Bronchus fibroblast of lung (primary cell): ENCODE measurements at places on chromosomes 1 and 21. TPM values are rescaled to one million over a fixed set of nuclear protein-coding genes. Genes with fewer than 3 reads are reported as not detected.

Gene PGLYRP3
- not detected in 2 replicates for total RNA-seq

Gene SV2A
- 27.5 and 29.9 TPM in 2 replicates for total RNA-seq

Gene SMPDL3B
- not detected in 2 replicates for total RNA-seq

Gene POGK
- 14.0 and 17.3 TPM in 2 replicates for total RNA-seq

Gene OLIG2
- total RNA-seq: not detected in 2 replicates

Gene PFKFB2
- total RNA-seq: 1.3 TPM in 2 replicates

Gene LAMB3
- 3.7 and 4.9 TPM in 2 replicates for total RNA-seq

Gene CAPZB
- 86.2 and 99.0 TPM in 2 replicates for total RNA-seq

Gene HCN3
- total RNA-seq: 0.30 and 0.67 TPM in 2 replicates

Gene ATAD3C
- total RNA-seq: under 0.01 TPM in 1 of 2 replicates, not detected in the other
